ENCODE measurements at places on chromosomes 1 and 21.

- DNase-seq, result peak; percentile 100
Observed at GRCh38 chr1:84690397-84691121, at the start of gene SSX2IP. Gene SSX2IP (minus strand): TSS chr1:84690461. CDS start chr1:84671219, 19,242 bp downstream.

DNA sequence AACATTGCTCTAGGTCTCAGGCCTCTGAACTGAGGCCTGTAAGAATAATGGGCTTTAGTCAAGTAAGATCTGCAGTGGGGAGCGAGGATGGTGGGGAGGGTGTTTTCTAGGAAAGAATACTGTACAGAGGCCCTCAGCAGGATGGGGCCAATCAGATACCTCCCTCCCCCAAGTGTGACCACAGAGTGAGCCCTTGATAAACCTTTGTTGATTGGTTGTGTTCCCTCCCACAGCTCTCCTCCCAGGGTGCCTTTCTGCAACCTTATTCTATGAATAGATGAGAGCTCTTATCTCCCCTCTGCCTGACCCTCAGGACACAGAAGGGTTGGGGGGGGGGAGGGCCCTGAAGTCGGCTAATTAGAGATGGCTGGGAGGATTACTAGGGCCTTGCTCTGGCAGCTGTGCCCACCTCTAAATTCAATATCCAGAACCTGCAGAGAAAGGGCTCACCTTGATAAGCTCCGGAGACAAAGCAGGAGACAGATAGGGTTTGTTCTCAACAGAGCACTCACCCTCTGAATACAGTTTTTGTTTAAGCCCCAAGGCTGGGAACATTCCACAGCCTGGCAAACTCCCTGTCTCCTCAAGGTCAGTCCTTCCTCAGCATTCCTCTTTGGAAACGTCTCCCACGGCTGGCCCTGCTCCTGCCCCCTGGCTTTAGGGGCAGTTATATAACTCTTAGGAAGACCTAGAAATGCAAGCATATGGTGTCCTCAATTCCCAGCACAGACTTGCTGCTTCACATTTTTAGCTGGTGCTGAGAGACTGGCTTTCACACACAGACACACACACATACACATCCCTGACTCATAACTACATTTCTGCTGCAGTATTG, 42.9 kb downstream of the ATP1A1 start:
- DNase-seq, result no peak

DNA sequence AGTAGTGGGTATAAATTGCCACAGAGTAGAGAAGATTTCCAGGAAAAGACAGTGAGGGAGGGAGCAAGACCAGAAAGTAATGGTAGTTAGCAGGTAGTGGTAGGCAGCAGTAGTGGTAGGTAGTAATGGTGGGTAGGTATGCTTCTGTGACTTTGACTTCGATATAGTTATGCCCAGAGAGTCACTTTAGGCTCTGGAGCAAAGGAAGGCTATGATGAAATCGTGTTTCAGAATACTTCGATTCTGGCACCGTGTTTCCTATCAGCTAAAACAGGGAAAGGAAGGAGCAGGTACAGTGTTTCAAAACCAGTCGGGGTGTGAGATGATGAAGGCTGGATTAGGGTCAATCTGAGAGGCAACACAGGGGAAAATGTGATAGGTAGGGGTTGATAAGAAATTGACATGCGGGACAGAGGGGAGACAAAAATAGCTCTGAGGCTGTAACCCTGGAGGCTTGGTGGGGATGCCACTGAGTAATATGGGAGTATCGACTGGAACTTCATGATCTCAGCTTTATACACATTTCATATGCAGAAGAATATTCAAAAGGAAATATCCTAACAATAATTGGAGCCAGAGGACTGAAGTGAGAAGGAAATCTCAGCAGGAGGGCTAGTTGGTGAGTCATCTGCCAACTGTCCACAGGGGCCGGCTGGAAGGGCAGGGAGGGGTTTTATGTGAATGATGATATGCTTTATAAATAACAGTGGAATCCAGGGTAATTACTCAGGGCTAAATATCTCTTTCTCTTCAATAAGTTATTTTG, 25.2 kb upstream of the TRIM45 start:
- no peak for DNase-seq

DNA sequence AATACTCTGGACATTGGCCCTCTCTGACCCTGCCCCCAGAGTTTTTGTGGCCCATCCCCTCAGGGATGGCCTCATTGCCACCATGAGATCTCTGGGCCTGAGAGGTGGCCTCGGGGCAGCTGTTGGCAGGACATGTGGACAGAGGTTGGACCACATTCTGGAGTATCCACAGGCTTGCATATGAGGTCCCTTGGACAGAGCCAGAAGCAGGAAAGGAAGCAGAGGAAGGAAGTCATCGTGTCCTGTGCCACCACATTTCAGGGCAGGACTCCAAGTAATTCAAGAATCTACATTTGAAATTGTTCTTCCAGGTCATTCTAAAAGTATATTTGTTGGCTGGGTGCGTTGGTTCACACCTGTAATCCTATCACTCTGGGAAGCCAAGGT, 95.9 kb upstream of the PPP2R5A start:
- no peak for DNase-seq

DNA sequence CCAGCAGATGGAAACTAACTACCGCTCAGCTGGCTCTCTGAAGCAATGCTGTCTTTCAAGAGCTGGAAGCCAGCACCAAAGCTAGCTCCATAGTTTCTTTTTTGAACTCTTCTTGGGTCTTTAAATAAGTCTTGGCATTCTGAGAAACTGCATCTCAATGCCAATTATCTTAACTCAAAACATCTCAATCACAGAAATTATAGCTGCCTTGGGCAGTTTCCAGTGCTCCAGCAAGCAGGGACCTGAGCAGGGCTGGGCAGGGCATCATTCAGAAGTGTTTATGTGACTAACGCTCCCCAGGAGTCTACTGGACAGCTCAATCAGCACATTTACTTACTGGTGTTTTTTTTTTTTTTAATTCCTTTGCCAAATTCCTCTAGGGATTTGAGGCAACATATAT, 18.3 kb upstream of the PADI4 start:
- DNase-seq, result no peak

DNA sequence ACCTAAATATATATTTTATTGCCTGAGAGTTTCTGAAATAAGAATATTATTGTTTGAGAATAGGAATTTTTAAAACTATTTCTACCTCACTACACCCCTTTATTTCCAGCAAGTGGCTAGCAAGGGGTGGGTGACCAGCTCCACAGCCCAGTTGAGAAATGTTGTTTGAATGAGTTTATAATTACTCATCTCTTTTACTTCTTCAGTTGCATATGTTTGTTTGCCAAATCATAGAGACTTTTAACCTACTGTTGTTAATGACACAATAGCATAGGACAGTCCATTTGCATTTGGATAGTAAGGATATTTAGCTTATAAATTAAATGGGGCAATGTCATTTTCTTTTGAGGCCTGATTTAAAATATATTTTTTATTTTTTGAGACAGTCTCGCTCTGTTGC, 127.8 kb downstream of the NRDC start:
- no peak for DNase-seq

- no peak for DNase-seq
Observed at GRCh38 chr1:168531615-168532345, 12.0 kb downstream of the XCL2 start.

DNA sequence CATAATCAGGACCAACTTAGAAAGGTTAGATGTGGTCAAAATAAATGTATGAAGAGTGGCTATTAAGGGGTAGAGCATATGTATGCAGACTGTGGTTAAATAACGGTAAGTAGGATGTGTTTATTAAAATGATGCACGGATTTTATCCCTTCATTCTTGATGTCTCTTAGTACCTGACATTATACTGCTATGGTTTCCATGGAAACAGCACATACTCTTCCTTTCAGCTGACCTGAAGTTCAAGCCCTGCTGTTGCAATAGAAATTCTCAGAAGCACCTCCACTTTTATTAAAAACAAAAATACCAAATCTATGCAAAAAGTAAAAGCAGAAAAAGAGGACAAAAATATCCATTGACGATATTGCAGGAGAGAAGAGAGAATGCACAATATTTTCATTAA, 381.4 kb downstream of the RWDD3 start:
- no peak for DNase-seq

DNA sequence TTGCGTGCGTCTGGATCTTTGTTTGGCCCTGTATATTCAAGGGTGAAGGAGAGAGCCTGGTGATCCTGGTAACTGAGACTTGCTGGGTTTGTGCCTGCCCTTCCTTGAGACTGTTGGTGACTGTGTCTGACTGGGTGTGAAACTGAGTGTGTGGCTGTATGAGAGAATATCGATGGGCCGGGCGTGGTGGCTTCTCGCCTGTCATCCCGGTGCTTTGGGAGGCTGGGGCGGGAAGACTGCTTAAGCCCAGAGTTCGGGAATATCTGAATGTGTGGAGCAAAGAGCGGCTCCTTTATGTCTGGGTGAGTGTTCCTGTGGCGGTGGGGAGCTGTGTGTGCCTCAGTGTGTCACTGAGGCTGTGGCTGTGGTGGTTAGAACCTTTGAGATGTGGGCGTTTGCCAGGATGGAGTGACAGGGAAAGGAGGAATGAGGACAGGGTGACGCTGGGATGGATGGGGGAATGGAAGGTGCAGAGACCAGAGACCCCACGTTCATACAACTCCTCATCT, 2.7 kb upstream of the MARCKSL1 start:
- no peak for DNase-seq

- DNase-seq, result no peak
Observed at GRCh38 chr1:54465351-54465811, 59.2 kb upstream of the SSBP3 start.

DNA sequence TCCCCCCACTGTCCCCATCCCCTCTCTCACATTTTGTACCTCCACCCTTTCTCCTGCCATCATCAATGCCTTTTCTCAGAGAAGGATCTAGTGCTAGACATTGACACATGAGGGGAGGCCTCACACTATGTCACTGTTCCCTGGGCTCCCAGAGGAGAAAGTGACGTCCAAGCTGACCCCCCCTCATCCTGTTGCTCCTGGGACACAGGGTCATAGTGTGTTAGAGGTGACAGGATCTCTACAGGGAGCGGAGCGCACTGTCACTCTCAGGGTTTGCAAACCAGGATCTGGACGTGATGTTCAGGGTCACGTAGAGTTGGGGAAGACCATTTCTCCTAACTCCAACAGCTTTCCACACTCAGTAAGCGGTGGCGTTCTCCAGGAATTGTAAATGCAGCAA, 2.6 kb downstream of the NCMAP start:
- no peak for DNase-seq

DNA sequence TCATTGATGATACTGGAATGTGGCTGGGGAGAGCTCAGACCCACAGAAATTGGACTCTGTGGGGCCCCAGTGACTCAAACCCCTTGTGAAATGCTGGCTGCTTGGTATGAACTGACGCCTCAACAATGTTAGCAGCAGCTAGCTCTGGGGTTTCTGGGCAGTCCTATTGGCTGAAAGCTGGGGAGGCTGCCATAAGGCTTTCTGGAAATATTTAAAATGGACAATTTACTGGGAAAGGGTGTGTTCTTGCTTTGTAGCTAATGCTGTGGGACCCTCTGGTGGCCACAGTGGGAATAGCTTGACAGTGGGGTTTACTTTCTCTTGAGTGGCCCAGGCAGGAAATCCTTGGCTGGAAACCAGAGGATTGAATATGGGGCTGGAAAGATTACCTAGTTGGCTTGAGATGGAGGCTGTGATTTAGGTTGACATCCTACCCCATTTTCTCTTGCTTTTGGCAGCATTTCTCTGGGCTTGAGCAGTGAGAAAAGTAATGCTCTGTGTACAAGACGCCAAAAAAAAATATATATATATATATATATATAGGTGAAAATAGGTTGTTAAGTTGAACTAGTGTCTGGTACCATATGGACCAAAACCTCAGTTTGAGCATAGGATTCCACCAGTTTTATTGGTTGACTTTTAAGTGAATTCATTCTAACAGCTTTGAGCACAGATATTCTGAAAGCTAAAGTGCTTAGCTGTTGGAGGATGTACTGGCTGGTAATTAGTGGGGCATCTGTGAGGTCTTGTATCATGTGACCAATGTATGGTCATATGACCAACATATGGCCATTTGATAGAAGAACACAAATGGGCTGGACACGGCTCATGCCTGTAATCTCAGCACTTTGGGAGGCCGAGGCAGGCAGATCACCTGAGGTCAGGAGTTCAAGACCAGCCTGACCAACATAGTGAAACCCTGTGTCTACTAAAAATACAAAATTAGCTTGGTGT, 8.2 kb upstream of the S100A10 start:
- DNase-seq, result peak; percentile 64

DNA sequence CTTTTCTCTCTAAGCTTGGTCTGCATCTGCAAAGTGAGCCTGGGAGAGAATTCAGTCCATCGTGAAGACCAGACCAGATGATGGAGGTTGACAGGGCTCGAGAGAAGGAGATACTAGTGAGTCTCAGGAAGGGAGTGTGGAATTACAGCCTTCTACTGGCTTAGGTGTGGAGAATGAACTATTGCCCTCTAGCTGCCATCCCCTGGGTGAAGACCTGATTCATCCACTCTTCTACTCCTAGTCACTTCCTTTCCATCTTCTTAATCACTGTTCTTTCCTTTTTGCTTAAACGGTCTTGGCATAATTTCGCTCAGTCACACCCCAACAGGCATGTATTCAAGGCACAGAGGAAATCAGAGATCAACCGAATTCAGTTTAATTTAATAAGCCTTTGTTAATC, 34.0 kb upstream of the HSD17B7 start:
- no peak for DNase-seq

DNA sequence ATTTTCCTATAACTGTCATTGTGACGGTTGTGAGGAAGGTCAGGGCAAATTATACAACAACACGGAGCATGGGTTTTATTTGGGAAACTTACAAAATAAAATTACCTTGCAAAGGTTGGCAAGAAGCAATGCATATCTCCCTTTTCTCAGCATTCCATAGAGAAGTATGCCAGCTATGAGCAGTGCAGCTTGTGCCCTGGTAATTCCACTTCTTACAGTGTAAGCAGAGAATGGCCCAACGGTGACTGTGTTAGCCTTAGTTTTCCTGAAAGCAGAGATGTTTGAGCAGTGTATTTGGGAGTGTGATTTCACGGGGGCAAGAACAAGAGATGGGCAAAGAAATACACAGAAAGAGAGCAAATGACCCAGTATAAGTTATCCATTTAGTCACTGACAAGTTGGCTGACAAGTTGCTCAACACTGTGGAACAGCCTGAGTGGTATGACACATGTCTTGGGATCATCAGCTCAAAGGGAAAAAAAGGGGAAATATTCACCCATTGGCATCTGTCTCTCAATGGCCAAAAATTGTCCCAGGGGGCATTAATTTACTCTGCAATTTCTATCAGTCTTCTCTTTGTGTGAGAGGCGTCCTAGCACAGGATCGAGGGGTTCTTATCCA, 210.9 kb upstream of the NRIP1 start:
- no peak for DNase-seq

- DNase-seq, result no peak
Observed at GRCh38 chr1:208410409-208410808, 166.2 kb upstream of the PLXNA2 start.

DNA sequence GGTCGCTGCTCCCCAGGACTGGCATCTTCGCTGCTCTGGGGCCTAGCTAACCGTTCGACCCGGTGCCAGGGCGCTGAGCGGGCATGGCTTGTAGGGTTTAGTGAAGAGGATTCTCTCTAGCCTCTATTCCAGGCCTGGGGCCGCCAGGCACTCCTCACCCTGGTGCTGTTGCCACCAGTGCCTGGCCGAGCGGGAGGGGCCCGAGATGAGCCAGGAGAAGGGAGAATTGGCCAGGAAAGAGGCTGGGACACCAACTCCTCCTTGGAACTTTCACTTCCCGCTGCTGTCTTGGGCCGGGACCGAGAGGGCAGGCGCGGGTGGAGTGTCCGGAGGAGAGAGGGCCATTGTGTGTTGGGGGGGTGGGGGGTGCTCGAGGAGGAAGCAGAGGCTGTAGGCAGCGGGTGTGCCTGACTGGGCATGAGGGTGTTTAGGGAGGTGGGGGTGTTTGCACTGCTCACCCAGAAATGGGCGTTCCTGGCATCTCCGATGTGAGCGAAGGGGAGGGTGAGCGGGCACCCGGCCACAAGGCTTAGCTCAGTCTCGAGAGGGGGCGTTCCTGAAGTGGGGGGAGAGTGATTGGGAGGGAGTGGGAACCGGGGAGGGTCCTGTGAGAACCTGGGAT, 772 bp downstream of the ADAM15 start:
- no peak for DNase-seq

Measured in stimulated activated CD8-positive, alpha-beta memory T cell treated with anti-CD3 and anti-CD28 coated beads, Interleukin-7, amount 100 ng/mL, for 1 hour (primary cell).